AG08396 (cell line): ENCODE measurements at places on chromosomes 12 and 14.

DNA sequence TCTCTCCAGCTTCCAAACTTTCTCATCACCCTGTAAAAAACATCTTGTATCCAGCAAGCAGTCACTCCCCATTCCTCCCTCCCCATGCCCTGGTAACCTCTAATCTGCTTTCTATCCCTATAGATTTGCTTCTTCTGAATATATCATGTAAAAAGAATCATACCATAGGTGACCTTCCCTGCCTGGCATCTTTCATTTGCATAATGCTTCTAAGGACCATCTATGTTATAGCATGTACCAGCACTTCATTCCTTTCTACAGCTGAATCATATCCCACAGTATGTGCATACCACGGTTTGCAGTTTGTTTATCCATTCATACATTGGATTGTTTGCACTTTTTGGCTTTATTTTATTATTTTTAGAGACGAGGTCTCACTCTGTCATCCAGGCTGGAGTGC, 22.9 kb upstream of the VPS37B start:
- DNase-seq: no peak

DNA sequence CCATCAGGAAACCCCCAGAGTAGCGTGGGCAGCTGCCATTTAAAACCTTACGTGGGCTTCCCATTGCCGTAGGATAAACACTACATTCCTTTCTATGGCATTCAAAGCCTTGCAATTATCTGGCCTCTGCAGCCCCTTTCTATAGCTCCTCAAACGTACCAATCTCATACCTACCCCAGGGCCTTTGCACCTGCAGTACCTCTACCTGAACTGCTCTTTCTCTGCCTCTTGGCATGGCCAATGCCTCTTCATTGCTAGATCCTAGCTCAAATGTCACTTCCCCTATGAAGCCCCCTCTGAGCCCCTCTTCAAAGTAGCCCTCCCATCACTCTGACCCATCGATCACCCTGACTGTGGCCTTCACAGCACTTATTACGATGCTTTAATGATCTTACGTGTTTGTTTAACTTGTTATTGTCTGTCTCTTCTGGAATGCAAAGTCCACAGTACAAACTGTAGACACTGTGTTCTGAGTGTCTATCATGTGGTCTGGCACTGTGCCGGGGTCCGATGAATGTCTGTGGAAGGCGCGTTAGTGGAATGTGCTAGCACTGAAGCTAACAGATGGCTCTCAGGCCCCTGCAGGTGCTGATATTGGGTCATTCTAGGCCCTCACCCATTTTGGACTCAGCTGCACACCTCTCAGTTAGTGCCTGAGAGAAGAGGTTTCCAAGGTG, 157.3 kb upstream of the NOS1 start:
- no peak for DNase-seq

DNA sequence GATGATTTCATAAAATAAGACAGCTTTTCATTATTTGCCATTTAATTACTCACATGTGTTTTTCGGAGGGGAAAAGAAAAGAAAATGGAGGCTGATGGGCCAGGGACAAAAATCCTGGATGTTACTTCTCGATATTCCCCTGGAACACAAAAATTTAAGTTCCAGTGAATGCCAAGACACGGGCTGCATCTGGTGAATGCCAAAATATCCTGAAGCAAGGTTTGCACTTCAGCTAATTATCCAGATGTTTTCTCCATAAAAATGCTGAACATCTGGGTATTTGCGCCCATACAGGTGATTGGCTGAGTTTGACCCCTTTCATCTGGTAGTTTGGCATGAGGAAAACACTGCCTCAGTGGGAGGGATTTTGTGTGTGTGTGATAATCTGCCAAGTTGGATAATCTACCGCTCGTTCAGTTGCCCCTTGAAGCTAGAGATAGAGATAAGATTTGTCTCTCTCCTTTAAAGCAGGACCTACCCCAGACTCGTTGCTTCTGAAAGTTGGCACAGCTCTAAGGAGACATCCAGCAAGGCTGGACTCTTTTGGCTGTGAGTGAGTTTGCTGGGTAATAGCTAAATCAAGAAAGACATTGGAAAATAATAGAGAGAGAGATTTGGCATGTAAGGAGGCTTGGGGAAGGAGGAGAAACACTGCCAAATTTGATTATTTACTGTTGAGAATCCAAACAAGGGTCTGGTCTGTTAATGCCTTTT, 390.0 kb downstream of the EGLN3 start:
- no peak for DNase-seq

DNA sequence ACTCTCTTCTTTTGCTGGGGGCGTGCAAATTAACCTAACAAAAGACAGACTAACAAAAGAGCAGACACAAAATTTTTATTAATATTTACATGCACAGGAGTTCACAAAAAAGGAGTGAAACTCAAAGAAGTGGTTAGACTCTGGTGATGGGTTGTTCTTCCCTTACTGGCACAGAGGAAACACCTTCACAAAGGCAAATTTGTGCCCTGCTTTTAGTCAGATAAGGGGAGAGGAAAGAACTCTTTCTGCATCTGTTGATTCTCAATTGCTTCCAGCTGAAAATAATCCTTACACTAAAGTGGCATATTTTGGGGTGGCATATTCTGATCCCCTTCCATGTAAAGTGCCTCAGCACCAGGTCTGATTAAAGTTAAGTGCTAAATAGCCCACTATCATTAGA, 190.2 kb upstream of the AMIGO2 start:
- DNase-seq: no peak

GRCh38 chr12:54262403-54262925, 17.5 kb downstream of the CBX5 start:
- no peak for DNase-seq

DNA sequence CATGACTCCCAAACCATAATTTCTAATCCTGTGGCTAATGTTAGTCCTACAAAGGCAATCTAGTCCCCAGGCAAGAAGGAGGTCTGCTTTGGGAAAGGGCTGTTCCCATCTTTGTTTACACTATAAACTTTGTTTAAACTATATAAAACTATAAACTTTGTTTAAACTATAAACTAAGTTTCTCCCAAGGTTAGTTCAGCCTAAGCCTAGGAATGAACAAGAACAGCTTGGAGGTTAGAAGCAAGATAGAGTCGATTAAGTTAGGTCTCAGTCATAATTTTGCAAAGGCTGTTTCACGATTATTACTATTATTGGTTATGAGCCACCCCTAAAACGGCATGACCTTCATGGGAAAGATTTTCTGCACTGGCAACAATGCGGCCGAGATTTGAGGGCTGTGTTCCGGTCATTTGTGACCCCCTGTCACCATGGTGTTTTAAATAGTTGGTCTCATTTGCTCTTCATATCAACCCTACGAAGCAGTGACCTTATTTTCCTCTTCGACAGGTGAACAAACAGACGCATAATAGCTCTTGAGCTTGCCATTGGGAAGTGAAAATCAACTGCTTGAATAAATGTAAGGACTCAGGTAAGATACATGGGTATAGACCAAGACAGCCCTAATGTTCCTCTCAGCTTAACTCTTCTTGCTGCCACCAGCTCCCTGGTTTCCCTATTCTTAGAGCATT, 322.6 kb upstream of the TMEM132C start:
- DNase-seq: no peak

DNA sequence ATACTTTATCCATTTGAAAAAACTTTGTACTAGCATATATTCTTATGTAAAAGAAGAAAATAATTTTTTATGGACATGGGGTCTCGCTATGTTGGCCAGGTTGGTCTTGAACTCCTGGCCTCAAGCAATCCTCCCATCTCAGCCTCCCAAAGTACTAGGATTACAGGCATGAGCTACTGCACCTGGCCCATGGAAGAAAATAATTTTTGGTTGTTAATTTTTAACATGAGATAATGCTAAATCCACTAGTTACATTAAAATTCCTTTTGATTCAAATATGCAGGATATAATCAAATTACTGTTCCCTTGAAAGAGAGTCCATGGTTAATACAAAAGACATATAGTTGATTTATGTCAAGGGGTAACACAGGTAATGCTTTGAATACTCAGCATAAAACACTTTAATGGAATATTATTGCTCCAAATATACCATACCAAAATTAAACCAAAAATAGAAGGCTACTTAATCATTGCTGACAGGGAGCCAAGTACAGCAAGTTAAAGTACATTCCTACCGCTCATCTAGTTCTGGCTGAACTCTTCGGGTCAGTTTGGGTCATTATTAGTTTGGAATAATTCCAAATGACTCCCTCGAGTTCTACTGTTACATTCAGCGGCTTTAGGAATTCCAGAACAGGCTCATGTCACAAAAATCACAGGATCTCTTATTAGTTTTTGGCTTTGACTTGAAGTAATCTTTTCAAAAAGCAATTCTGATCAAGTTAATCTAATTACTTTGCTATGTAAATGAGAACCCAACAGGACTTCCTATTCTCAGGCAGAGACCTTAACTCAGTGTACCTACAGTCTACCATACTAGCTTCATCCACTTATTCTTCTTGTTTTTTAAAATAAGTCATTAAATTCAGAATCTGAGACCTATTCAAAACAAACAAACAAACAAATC, 6.1 kb downstream of the SOS2 start:
- DNase-seq: peak; percentile 71

DNA sequence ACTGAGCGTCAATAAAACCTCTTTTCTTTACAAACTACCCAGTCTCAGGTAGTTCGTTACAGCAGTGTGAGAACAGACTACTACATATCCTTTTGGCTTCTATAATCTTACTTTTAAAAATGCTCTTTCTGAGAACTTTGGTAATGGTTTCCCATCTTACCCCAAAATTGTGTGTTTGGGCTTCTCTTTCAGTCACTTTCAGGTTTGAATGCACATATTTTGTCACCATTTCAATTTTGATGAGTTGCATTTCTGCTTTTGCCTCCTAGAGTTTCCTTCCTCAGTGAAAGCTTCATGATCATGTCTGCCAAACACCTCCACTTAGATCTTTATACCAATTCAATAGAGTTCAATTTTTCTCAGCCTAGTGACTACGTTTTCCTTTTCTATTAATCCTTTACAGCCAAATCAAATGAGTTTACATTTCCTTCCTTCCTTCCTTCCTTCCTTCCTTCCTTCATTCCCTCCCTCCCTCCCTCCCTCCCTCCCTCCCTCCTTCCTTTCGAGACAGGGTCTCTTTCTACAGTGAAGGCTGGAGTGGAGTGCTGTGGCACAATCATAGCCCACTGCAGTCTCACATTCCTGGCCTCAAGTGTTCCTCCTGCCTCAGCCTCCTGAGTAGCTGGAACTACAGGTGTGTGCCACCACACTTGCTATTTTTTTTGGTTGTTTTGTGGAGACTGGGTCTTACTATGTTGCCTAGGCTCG, 124.9 kb downstream of the BCAT1 start:
- no peak for DNase-seq

DNA sequence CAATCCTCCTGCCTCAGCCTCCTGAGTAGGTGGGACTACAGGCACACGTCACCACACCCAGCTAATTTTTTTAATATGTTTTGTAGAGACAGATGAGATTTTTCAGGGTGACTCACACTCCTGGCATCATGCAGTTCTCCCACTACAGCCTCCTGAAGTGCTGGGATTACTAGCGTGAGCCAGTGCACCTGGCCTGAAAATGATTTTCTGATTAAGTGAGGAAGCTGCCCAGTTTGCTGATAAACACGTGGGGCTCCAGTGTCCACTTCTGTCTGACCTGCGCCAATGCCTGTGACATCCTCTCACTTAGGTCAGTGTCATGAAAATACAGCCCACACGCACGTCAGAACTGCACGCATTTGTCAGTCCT, 37.0 kb upstream of the SFSWAP start:
- no peak for DNase-seq

DNA sequence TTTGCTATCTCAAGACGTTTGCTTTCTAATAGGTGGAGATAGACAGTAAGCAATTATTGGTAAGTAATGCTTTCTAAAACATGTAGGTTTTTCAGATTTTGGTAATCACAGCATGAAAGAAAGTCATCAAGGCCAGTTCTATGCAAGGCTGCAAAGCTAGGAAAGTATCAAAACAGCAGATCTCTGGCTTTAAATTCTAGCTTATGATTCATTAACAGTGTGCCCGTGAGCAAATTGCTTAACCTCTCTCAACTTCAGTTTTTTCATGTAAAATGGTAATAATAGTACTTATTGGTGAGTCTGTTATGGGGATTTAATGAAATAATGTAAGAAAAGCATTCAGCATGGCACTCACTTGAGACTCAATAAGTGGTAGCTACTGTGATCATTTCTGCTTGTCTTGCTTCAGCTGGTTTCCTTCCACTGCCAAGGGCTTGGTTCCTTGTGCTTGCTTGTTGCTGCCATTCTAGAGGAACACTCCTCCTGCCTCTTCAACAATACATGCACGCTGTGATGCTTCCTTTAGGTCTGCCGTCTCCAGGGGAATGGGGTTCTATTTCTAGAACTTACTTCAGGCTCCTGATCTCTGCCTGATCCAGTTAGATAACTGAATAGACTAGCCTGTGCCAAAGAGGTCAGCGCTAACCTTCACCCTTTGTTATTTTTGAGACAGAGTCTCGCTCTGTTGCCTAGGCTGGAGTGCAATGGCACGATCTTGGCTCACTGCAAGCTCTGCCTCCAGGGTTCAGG, 88.4 kb downstream of the CAND1 start:
- no peak for DNase-seq

- peak; percentile 67 for DNase-seq
Measured at GRCh38 chr12:25957793-25958427, 572 bp upstream of the RASSF8 start.

DNA sequence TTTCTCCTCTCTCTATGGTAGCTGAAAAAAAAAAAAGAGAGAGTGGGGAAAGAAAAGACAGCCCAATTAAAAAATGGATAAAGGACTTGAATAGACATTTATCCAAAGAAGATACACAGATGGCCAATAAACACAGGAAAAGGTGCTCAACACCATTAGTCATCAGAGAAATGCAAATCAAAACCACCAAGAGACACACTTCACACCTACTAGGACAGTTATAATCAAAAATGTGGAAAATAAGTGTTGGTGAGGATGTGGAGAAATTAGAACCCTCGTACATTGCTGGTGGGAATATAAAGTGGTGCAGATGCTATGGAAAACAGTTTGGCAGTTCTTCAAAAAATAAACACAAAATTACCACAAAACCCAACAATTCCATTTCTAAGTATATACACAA, 172.4 kb upstream of the GRIN2B start:
- DNase-seq: no peak

DNA sequence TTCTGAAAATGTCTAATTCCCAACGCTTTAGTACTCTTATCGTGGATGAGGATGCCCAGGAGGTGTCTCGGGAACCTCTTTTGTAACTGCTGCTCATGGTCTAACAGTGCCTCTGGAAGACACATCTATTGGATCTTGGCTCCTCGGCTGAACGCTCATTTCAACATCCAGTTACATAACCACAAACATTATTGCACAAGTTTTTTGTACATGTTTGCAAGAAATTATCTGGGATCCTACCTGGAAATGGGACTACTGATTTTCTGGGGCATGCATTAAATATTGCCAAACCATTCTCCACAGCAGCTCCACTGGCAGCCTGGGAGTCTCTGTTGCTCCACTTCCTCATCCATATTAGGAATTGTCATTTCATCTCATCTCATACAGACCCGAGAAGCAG, 117.5 kb upstream of the EVL start:
- no peak for DNase-seq

DNA sequence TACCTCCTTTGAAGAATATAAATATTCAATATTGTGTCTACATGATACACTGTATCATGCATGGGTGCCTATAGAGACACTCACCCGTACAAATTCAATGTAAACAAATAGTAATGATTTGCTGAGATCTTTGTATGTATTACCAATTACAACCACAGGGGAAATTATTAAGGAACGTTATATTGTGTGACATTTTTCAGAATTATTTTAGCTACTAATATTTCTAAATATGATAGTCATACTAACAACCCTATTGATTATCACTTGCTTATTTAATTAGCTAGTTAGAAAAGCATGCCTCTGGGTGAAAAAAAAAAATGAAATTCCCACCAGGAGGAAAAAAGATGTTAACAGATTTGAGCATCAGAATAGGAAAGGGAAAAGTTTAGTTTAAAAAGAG, 2.1 kb downstream of the SOX5 start:
- DNase-seq: no peak
